ENCODE measurements at places on chromosomes 5 and 9.

DNA sequence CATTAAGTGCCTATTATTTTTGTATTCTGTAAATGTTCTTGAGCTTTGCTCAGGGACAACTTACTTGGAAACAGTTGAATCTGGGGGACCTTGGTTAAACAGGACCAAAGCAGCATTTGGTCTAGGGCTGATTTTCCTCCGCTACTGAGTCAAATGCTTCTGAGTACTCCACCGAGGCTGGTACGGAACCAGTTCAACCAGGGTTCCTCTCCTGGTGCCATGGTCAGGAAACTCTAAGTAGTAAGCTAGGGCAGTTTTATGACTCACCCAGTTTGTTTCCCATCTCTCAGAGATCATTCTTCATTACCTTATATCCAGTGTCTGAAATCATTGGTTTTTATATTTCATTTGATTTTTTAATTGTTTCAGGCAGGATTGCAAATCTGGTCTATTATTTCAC, 111.9 kb upstream of the TNFAIP8 start:
- no peak for DNase-seq

DNA sequence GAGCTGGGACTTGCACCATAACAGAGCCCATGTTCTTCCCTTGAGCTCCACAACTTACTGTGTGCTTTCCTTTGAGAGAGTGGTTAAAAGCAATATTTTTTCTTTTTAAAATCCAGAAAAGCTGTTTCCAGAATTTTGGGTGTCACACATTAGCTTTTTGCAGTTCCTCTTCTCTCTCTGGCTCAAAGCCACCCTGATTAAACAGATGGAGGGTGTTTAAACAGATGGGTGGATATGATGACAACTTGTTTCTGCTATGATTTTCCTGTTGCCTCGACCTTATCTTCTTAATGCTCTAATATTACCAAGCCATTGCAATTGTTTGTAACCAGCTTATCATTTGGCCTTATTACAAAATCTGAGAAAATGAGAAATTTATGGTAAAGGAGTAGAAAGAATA, 22.9 kb upstream of the CFAP95 start:
- no peak for DNase-seq

DNA sequence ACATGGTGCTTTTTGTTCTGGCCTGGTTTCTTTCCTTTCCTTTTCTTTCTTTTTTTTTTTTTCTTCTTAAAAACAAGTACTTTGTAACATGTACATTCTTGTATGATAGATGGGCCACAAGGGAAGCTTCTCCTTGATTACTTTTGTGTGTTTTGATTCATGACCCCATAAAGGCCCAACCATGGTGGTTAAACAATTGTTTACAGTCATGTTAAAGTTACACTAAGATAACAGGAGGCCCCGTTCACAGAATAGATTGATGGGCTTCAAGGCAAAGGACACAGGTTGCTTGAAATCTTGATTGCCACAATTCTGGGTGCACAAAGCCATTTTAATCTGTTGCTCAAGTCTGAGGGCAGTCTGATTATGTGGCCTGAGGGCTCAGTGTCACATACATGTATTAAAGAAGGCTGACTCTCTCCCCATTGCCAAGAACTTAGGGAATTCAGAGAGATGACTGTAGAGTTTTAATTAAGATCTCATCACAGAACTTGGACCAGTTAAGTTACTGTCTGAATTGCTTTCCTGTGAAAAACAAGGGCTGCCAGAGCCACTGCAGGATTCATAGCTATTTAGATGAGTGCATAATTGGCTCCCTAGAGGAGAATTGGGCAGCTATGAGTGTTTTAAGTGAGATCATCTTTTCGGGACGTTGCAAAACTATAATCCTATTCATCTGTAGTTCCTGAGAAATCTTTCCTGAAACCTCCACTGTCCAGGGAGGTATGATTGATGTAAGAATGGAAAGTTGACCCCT, 163.4 kb downstream of the TLE4 start:
- no peak for DNase-seq

DNA sequence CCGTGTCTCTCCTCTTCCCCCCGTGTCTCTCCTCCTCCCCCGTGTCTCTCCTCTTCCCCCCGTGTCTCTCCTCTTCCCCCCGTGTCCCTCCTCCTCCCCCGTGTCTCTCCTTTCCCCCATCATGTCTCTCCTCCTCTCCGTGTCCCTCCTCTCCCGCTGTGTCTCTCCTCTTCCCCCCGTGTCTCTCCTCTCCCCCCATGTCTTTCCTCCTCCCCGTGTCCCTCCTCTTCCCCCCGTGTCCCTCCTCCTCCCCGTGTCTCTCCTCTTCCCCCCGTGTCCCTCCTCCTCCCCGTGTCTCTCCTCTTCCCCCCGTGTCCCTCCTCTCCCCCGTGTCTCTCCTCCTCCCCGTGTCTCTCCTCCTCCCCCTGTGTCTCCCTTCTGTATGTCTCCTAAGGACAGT, 12.8 kb upstream of the RNU6ATAC start:
- DNase-seq: no peak

GRCh38 chr5:11655681-11656080, 248.6 kb downstream of the CTNND2 start:
- no peak for DNase-seq

GRCh38 chr9:121289772-121290370, 21.9 kb downstream of the GSN start:
- DNase-seq: no peak

DNA sequence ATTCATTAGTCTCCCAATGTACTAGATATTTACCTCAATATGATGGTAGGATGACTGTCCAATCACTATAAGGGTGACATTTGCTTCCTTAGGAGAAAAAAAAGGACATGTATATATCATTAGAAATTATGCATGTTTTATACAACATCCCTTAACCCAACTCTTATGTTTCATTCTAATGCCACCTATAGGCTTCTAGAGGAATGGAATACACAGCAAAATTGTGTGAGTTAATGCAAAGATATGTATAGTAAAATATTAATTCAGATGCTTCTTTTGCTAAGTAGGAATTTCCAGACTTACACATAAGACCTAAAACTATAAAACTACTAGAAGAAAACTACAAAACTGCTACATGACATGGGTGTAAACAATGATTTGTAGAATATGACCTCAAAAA, 3.5 kb downstream of the PRXL2C start:
- DNase-seq: no peak
